CD4-positive, CD25-positive, alpha-beta regulatory T cell (primary cell): ENCODE measurements at places on chromosomes 1 and 21.

- no peak for DNase-seq
Measured at GRCh38 chr1:56437959-56438358, 141.4 kb downstream of the PLPP3 start.

GRCh38 chr21:45724345-45724961, 80.9 kb downstream of the PCBP3 start:
- DNase-seq: no peak

GRCh38 chr21:36610201-36610600, 88.7 kb upstream of the SIM2 start:
- no peak for DNase-seq

DNA sequence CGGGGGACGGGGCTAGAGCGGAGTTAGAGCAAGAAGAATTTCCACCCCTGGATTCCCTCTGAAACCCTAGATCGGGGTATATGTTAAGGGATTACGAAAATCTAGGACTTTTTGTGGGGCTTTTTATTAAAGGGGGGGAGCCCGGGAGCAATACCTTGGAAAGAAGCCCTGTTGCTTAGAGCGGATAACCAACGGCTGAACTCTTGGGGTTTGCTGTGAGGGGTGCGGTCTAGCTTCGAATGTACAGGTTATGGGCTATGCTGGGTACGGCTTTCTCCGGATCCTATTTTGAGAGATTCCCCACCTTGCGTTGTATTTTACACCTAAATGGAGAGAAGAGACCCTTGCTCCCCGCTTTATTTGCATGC, 626 bp downstream of the DYRK3 start:
- DNase-seq: peak; percentile 25

- no peak for DNase-seq
Measured at GRCh38 chr1:35530168-35530567, 27.0 kb downstream of the KIAA0319L start.

GRCh38 chr1:64755361-64755760, 10.5 kb downstream of the RAVER2 start:
- no peak for DNase-seq

DNA sequence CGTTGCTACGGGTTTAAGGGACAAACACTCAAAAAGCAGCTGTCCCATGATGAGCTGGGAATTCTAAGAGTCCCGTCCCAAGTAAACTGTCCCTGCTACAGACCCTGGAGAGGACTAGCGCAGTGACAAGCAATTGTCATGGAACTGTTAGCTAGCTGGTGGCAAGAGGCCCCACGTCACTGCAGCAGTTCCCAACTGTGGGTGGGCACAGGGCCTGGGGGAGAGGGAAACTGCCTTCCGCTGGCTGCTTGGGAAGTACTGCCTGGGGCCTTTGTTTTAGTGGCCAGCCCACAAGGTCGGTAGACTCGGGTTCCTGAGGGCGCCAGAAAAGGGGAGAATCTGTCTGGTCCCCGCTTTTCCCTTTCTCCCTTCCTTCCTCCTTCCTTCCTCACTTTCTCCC, 97.4 kb downstream of the LACTBL1 start:
- DNase-seq: no peak

DNA sequence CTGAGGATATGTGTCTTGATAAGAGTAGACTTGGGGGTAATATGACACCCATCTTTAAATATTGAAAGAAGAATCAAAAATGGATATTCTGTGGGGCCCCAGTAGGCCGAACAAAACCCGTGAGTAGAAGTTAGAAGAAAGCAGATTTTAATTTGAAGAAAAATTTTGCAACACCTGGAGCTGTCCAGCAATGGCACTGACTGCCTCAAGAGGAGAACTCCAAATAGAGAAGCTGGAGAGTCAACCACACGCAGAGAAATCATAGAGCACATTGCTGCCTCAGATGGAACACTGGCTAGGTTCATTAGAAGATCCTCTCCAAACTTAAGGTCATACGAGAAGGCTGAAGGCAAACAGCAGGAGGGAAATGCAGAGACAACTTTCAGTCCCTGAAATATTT, 6.8 kb downstream of the NHLH1 start:
- DNase-seq: no peak

DNA sequence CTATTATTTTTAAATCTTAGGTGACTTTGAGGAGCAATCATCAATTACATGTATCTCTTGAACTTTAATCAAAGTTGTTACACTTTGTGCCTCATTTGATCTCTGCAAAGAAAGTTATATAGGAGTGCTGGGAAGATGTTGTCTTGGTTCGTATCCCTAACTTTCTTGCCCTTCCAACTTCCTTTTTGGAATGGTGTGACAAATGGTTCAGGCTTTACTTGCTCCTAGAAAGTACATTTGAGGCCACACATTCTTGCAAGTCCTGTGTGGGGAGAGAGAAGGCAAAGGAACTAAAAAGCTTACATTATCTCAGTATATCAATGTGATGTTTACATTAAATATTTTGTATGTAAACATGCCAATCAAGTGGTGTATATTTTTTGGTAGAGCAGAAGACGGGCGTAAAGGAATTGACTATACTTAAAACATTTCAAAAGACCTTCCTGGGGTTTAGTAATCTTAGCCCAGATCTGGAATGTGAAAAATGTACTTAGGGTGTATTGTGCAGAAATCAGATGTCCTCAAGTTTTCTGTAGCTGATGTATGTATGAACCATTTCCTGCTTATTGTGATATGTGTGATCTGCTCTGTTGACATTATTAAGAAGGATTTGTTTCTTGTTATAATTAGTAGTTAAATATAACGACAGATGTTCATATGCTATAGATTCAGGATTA, 59.2 kb downstream of the USP25 start:
- DNase-seq: no peak

DNA sequence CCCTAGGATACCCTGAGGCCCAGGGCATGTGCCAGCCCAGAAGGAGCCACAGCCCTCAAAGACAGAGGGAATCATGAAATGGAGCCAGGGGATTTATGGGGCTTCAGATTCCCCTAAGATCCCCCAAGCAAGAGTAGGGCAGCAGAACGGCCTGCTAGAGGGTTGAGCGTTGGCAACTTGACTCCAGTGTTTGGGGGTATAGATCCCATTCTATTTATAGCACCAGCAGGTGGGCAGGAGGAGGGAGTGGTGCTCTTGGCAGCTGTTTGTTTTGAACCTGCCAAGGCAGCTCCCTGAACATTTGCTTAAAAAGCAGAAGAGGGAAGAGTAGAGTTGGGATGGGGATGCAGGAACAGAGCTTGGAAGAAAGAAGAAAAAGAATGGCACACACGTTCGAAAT, 33.7 kb downstream of the GLUL start:
- DNase-seq: no peak

DNA sequence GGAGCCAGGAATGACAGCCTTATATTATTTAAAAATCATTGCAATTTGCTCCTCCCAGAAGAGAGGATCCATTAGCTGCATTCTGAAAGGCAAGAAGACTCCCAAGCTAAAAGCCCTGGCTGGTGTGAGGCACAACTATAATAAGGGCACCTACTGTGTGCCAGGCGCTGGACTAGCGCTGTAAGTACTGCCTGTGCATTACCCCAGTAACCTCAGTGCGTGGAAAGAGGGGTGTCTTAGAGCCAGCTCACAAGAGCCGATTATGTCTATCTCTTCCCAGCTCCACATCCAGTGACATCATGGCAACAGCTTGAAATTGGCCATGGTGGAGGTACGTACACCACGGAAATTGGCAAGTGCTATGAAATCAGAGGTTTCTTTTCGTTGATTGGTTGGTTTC, 141.7 kb upstream of the IRF2BP2 start:
- no peak for DNase-seq

DNA sequence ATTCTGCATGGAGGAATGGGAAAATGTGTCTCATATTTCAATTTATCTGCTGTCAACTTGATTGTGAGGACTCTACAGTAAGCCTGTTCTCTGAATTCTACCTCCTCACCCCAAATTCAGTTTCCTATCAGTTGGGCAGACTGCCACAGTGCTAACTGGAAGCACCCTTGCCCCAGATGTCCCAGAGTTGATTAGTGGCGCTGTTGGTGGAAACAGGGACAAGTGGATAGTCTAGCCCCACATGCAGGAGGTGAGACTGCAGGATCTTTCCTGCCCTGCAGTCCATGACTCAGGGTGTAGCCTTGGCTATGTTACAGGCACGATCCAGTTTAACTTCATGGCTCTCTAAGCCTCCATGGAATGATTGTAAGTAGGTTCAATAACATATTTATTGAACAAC, 22.1 kb downstream of the ADAM30 start:
- no peak for DNase-seq

DNA sequence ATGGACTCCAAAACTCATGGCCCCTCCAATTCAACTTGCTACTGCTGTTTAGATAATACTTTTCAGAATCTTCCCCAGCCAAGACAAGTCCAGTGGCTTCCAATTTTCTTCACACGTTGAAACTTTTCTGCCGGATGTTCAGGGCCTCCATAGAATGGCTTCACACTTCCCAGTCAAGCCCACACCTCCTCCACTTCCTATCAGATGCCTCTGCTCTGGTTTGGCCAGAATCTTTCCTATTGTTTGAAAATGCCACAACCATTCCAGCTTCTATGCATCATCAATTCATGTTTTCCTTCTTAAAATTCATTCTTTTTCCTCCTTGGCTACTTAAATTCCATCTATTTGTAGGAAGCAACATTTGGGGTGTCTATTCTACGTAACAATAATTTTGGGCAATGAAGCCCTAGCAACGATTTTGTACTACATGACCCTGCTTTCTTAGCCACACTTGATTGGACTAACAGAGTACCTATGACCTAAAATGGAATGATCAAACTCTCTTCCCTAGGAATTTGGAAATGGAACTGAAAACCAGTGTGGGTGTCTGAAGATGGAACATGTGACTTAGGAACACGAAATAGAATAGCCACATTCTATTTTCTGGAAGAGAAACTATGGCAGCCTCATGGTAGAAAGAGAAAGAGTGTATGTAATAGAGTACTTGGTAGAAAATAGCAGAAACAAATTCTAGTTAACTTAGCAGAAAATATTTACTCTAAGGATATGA, 74.1 kb upstream of the CNIH3 start:
- no peak for DNase-seq

DNA sequence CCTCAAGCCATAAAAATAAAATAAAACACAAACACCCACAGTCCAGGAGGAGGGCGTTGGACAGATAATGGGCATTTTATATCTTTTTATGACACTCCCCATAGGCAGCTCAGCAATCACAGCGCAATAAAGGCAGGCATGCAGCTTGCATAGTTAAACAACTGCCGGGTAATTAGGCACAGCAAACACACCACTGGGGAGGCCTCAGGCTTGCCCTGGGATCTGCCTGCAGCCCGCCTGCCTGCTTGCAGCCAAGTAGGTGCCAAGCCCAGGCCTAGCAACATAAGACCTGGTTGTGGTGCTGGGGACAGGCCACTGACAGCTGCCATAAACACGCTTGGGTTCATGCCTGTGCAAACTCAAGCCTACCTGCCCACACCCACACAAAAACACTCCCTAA, 54.2 kb downstream of the DMAP1 start:
- no peak for DNase-seq

DNA sequence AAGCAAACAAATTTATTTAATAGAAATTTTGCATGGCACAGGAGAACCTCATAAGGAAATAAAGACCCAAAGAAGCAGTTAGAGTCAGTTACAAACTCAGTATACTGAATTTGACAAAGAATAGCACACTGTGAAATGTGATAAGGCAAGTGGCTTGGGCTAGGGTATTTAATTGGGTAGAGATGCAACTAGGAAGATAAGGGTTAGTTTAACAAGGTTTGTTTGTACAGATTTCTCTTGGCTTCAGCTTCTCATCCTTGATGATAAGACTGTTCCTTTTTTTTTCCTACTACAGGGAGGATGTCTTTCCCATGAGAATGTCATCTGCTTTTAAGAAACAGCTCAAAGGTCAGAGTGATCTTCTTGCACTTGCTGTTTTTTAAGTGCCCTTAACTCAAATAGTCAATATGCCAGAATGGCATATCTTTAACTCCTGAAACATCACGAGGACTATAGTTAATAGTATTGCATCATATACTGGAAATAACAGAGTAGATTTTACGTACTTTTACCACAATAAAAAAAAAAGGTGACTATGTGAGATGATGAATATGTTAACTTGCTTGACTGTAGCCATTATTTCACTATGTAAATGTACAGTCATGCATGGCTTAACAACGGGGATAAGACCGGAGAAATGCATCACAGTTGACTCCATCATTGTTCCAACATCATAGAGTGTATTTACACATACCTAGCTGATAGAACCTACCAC, 9.2 kb upstream of the TRAF3IP3 start:
- no peak for DNase-seq

- DNase-seq: no peak
Measured at GRCh38 chr1:35588197-35588910, 15.2 kb downstream of the TFAP2E start.

DNA sequence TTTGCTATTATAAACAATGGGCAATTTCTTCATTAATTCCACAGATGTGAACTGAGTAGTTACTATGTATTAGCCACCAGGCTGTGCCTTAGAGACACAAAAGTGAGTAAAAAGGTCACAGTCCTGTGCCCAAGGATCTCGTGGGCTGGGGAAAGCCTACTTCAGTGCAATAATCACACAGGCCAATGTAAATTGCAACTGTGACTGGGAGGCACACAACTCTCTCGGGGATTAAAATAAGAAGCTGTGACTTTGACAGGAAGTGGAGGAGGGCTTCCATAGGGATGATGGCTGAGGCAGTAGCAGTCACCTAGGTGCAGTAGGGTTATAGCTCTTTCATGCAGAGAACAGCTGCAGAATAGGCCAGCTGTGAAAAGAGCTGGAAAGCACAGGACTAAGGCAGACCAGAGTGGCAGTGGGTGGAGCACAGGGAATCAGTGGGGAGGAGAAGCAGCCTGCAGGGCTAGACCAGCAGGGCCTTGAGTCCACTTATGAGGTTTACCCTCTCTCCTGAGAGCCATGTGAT, 121.9 kb downstream of the MAB21L3 start:
- peak; percentile 55 for DNase-seq

GRCh38 chr1:186091222-186091720, 283.8 kb downstream of the TPR start:
- DNase-seq: no peak

GRCh38 chr1:101002551-101002950, 23.0 kb downstream of the DPH5 start:
- no peak for DNase-seq

- DNase-seq: no peak
Measured at GRCh38 chr21:31137960-31138359, 99.7 kb upstream of the KRTAP19-8 start.

GRCh38 chr1:56148326-56149193, 430.8 kb downstream of the PLPP3 start:
- no peak for DNase-seq

DNA sequence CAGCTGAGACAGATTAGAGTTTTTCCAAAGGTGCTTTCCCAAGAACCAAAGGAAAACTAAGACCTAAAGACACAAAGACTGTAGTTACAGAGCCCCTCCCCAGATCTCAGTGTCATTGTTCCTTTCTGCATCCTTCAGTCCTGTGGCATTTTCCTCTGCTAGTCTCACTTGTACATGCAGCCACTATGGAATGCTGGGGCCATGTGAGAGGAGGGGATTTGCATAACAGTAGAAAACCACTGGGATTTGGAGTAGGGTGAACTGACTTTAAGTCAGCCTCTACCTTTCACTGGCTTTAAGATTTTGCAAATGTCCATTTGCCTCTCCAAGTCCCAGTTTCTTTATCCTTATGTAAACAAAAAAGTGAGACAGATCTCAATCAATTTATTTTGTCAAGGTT, 119.4 kb upstream of the F3 start:
- no peak for DNase-seq

GRCh38 chr1:223718850-223719249, 6.5 kb downstream of the CAPN2 start:
- DNase-seq: no peak

GRCh38 chr21:21018821-21019220, 20.6 kb downstream of the NCAM2 start:
- no peak for DNase-seq

- DNase-seq: no peak
Measured at GRCh38 chr21:42695697-42696380, 42.4 kb downstream of the PDE9A start.

- DNase-seq: no peak
Measured at GRCh38 chr1:232900818-232901217, 49.6 kb upstream of the NTPCR start.
